ENCODE measurements at places on chromosomes 1 and 21. TPM values are rescaled to one million over a fixed set of nuclear protein-coding genes. Genes with fewer than 3 reads are reported as not detected.

The LHX8 gene
- not detected for total RNA-seq

The CDC20 gene
- total RNA-seq = 50.9 TPM

The CYP4X1 gene
- total RNA-seq = 0.24 TPM

The FCRL1 gene
- total RNA-seq = not detected

The CHODL gene
- total RNA-seq = 0.51 TPM

- no peaks in the 10 kb centered on the region for H3K4me1 ChIP-seq
- DNase-seq = no peak
Observed at GRCh38 chr1:966704-967300, 520 bp downstream of the PLEKHN1 start.

DNA sequence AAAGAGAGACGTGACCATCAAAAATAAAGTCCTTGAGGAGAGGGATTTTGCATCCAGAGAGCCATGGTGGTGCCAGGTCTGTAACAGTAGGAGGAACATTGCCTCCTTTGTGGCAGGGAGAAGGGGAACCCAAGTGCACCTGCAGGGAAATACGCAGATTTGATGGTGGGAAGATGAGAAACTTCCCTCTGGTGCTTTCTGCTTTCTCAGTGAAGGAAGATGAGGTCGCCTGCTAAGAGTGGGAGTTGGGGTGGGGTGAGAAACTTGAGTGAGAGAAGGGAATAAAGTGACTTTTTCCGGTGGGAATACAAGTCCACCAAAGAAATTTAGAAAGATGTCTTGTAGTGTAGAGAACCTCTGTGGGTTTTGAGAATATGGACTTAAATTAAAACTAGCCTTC lies 9.1 kb downstream of the PLA2G4A start:
- H3K27me3 ChIP-seq = no peaks in the 10 kb centered on the region
- H3K27ac ChIP-seq = no peak overlapping the region
- peaks cover 1% of the 10 kb centered on the region for H3K36me3 ChIP-seq

- H3K27me3 ChIP-seq = peaks cover 14% of the 10 kb centered on the region
- peaks cover 4% of the 10 kb centered on the region for H3K36me3 ChIP-seq
- H3K27ac ChIP-seq = no peak overlapping the region
- DNase-seq = no peak
- no peak overlapping the region for H3K4me3 ChIP-seq
- H3K4me1 ChIP-seq = peaks cover 5% of the 10 kb centered on the region
Observed at GRCh38 chr1:204149107-204149506, 2.7 kb downstream of the ETNK2 start.

DNA sequence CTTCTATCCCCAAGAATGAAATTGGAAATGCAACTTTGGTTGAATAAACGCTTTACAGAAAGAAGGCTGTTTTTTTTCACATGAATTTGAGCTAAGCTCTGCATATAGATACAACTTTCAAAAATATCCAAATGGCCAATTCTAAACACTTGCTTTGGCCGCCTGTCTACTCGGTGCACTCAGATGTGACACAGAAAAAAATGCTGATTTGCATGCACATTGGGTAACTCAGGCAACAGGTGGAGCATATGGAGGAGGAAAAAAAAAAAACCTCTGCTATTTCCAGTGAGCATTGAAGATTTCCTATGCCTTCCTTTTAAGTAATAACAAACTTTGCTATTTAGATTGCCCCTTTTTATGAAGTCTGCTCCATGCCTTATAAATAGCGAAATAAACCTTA lies 262.5 kb downstream of the GRIK1 start:
- no peaks in the 10 kb centered on the region for H3K36me3 ChIP-seq
- no peak for DNase-seq
- H3K27ac ChIP-seq = no peak overlapping the region
- no peak overlapping the region for H3K4me3 ChIP-seq
- H3K27me3 ChIP-seq = no peaks in the 10 kb centered on the region

DNA sequence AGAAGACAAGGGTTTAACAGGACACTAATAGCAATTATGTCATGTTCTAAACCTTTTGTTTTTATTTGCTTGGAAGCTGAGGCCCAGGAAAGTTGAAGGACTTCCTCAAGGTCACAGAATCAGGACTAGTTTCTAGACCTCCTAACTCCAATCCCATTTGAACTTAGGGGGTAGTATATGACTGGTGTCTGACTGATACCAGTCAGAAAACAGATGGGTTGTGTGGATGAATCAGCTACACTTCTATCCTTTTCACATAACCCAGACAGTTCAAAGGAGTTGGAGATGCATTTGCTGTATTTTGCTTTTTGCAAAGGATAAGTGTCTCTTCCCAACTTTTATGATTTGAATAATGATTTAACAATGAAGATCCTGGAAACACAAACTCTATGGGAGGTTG lies 322.5 kb downstream of the HLX start:
- H3K27me3 ChIP-seq = peaks cover 11% of the 10 kb centered on the region
- no peak for DNase-seq
- no peak overlapping the region for H3K4me3 ChIP-seq
- H3K4me1 ChIP-seq = no peaks in the 10 kb centered on the region

DNA sequence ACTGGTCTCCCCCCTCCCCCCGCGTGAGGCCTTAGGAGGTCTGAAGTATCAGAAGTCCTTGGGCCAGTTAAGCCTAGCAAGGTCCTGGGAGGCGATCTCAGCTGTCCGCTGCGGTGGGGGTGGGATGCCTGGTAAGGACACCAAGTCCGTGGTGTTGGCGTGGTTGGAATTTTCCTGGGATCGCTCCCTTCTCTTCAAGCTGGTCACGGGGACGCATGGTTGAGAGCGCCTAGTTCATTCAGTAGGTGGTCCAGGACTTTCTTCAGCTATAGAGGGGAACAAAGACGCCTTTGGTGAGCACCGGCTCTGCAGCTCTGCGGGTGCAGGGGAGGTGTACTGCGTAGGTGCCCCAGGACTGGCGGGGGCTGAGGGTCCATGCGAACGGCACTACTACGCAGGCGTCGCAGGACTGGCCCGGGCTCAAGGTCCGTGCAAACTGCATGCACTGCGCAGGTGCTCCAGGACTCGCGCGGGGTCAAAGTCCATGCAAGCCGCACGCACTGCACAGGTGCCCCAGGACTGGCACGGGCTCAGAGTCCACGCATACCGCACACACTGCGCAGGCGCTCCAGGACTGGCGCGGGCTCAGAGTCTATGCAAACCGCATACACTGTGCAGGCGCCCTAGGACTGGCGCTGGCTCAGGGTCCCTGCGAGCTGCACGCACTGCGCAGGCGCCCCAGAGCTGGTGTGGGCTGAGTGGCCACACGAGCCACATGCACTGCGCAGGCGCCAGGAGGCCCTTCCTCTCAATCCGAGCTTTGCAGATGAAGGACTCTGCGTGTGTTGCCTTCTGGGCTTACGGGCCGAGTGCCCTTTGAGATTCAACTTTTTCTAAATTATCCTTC lies 36.6 kb upstream of the HMGN1 start:
- no peak for DNase-seq
- H3K4me3 ChIP-seq = no peak overlapping the region
- peak overlapping the region; percentile 78 for H3K27ac ChIP-seq
- peaks cover 20% of the 10 kb centered on the region for H3K4me1 ChIP-seq

DNA sequence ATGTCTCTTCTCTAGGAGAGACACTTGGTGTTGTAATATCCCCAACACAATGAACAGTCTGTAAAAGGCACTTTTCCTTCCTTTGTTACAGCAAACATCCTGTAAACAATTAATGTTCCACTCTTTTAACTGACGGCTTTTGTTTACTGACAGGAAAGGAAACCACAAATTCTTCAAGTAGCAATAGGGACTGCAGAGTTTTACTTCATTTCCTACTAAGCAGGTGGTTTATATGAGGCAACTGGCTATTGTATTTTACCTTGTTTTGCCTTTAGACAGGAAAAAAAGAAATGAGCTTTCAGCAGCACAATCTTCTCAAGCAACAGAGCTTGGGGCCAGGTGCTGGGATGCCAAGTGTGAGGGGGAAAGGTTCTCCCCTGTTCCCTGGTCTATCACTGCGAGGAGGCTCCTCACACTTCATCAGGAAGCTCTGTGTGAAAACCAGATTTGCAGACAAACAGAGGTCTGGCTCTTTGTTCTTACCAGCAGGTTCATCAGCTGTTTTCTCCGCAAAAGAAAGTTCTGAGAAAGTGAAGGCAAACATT lies 51.2 kb downstream of the SIPA1L2 start:
- H3K4me1 ChIP-seq = peaks cover 41% of the 10 kb centered on the region
- no peak overlapping the region for H3K27ac ChIP-seq
- DNase-seq = no peak
- H3K27me3 ChIP-seq = no peaks in the 10 kb centered on the region
- H3K36me3 ChIP-seq = peaks cover 6% of the 10 kb centered on the region

DNA sequence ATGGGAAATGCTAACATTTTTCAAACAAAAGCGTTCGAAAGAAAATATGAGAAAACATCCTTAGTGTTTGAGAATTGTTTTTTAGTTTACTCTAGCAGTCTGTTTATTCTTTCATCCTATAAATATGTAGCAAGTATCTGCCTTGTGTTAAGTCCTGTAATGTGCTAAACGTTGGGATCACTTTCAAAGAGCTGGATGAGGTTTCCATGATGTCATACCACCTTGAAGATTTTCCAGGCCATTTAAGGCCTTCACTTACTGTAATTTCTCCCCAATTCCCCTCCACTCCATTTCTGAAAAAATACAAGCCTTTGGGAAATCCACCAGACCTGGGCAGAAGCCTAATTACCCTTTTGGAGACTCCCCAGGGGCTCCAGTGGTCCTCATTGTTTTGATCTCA lies 24.2 kb upstream of the CTBS start:
- H3K27ac ChIP-seq = peak overlapping the region; percentile 31
- peaks cover 3% of the 10 kb centered on the region for H3K36me3 ChIP-seq
- DNase-seq = no peak
- no peak overlapping the region for H3K4me3 ChIP-seq
- peaks cover 36% of the 10 kb centered on the region for H3K4me1 ChIP-seq

- no peaks in the 10 kb centered on the region for H3K4me1 ChIP-seq
- H3K4me3 ChIP-seq = no peak overlapping the region
- no peak for DNase-seq
Observed at GRCh38 chr1:198563583-198563982, 23.1 kb upstream of the ATP6V1G3 start.

GRCh38 chr1:21647431-21648351 lies 21.5 kb downstream of the RAP1GAP start:
- peaks cover 7% of the 10 kb centered on the region for H3K4me1 ChIP-seq
- H3K27me3 ChIP-seq = peaks cover 25% of the 10 kb centered on the region
- no peak overlapping the region for H3K27ac ChIP-seq
- H3K36me3 ChIP-seq = no peaks in the 10 kb centered on the region
- no peak overlapping the region for H3K4me3 ChIP-seq

DNA sequence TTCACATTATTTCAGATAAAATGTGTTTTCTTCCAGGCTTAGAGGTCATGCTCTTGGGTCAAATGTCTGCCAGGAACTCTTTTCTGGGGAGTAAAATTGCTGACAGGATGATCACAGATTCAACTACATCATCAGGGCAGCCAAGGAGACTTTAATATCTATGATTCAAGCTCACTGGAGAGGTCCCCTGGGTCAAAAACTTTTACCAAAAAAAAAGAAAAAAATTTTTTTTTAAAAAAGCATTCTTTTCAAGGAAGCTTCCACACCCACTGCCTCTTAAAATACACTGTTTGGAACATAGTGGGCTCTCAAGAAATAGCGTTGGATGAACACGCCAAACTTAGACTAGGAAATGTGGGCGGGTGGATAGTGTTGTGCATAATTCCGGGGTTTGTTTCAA lies 81.3 kb downstream of the TIAM1 start:
- DNase-seq = no peak
- no peaks in the 10 kb centered on the region for H3K27me3 ChIP-seq
- H3K36me3 ChIP-seq = peaks cover 4% of the 10 kb centered on the region
- H3K27ac ChIP-seq = no peak overlapping the region

DNA sequence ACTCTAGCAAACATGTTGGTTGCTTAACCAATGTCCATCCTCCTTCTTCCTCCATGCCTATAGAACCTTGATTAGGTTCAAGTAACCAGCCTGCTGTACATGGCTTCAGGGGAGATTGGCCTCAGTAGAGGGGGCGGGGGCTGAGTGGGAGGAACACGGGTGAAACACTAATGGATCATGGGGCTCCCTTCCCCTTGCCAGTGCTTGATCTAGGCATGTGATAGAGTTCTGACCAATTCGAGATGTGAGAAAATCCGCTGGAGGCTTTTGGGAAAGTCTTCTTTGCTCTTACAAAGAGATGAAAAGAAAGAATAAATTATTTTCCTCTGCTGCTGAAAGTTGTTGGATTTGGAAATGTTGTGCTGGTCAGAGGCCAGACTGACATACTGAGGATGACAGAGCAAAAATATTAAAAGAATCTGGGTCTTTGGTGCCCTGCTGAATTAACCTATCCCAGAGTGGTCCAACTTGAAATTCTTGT lies 5.2 kb upstream of the OTUD7B start:
- no peaks in the 10 kb centered on the region for H3K27me3 ChIP-seq
- H3K4me3 ChIP-seq = no peak overlapping the region
- H3K4me1 ChIP-seq = peaks cover 15% of the 10 kb centered on the region

- DNase-seq = no peak
- no peaks in the 10 kb centered on the region for H3K36me3 ChIP-seq
- no peaks in the 10 kb centered on the region for H3K4me1 ChIP-seq
Observed at GRCh38 chr1:150748878-150749719, 16.5 kb downstream of the CTSS start.

DNA sequence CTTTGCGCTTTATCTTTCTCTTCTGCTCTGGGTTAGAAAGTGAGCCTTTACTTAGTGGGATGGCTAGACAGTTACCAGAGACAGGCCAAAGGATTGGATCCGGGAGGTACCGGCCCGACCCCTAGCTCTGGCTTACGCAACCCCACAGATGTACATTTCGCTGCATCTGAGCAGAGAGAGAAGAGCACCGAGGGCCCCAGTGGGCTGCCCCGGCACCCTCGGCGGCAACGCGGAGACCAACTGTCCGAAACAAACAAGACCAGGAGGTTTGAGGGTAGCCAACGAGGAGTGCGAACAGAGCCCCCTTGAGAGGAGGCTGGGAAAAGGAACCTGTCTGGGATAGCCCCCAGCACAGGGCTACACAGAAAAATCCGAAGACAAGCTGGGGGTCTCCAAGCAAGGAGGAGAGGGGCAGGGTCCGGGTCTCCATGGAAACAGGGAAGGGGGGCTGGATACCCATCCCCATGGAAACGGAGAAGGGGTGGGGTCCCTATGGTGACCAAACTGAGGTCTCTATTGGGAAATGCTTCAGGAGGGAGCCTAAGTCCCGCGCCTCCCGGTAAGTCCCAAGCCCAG lies 373 bp downstream of the MTF1 start:
- peak overlapping the region; percentile 96 for H3K27ac ChIP-seq
- no peak for DNase-seq
- H3K4me1 ChIP-seq = peaks cover 9% of the 10 kb centered on the region
- H3K36me3 ChIP-seq = peaks cover 7% of the 10 kb centered on the region
- no peaks in the 10 kb centered on the region for H3K27me3 ChIP-seq

DNA sequence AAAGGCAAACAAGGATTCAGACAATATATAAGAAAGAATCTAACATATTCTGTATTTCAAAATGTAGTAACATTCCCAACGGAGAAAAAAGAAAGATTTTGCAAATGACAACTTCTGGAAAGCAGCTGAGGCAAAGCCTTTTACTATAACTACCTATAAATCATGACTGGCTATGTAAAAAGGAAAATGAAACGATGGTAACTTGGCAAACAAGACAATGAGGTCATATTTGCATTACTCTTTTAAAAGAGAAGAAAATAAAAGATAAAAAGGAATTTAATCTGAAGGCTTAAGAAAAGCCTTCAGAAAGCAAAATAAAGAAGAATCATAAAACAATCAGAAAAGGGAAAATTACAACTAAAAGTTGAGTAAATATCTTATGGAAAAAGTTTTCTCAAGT lies 25.1 kb upstream of the ASPM start:
- peaks cover 24% of the 10 kb centered on the region for H3K4me1 ChIP-seq
- no peak overlapping the region for H3K4me3 ChIP-seq
- no peak for DNase-seq
- peaks cover 33% of the 10 kb centered on the region for H3K36me3 ChIP-seq
- H3K27ac ChIP-seq = no peak overlapping the region
- H3K27me3 ChIP-seq = no peaks in the 10 kb centered on the region

- H3K4me1 ChIP-seq = peaks cover 3% of the 10 kb centered on the region
- H3K27ac ChIP-seq = no peak overlapping the region
- peaks cover 15% of the 10 kb centered on the region for H3K36me3 ChIP-seq
- no peak for DNase-seq
- H3K27me3 ChIP-seq = no peaks in the 10 kb centered on the region
Observed at GRCh38 chr1:84352298-84353106, 45.8 kb upstream of the DNASE2B start.

All from progenitor cell of endocrine pancreas (in vitro differentiated cells).